ENCODE measurements at places on chromosomes 13 and 19.
A peak's percentile ranks its signal among the peaks of the same experiment; 100 is the strongest.

GRCh38 chr13:112065867-112066623 is 904 bp upstream of the SOX1 start:
- no peak for DNase-seq

DNA sequence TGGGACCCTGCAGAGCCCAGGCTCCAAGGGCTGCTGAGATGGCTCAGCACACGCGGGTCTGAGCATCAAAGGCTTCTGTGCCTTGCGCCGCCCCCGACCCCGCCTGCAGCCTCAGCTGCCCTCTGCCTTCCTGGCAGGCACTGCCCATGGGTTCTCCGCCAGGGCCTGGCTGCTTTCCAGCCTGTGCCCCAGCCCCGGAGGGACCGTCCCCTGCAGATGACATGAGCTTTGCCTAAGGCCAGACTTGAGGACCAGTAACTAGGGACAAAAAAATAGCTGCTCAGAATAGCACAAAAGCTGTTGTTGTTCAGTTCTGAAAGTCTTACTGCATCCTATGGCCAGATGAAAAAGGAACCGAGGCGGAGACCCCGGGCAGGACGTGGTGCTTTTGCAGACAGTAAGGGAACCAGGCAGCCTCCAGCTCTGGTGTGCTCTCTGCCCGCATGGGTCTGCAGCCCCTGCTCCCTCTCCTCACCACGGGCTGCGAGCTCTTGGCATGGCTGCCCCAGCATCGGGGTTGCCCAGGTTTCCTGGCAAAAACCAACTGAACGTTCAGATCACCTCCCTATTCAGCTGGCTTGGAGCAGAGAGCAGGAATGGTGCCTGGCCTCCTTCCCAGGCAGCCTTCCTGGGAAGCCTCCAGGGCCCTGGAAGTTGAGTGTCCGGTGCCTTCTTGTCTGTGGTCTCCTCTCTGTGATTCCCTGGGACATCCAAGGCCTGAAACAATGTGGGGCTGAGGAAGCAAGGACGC is 12.5 kb upstream of the CFAP97D2 start:
- DNase-seq, result no peak

DNA sequence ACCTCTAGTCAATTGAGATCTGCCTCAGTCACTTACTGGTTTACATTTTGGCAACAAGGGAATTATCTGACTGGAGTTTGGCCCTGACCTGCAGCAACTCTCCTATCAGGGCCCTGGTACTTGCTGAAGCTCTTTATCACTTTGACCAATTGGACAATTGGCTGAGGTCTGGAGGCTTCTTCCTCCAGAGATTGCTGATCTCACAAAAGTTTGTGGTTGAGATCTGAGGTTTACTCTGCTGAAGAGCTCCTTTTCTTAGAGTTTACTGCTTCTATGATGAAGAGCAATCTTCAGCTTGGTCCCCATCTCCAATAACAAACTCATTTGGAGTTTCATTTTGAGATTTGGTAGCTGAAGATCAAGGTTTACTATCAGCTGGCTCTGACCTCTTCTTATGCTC is 276.9 kb upstream of the SGCG start:
- DNase-seq, result no peak

GRCh38 chr13:51644654-51645053 is 60.4 kb downstream of the WDFY2 start:
- peak; percentile 66 for DNase-seq

GRCh38 chr13:42272115-42272803 is at the start of gene AKAP11:
AKAP11 (plus strand) TSS chr13:42272152; CDS start chr13:42286349, 14,197 bp downstream.
- DNase-seq, result peak; percentile 41

- no peak for DNase-seq
Measured at GRCh38 chr19:42199440-42200115, 17.9 kb downstream of the DEDD2 start.

- DNase-seq, result no peak
Measured at GRCh38 chr19:47492137-47492533, 8.1 kb upstream of the KPTN start.

DNA sequence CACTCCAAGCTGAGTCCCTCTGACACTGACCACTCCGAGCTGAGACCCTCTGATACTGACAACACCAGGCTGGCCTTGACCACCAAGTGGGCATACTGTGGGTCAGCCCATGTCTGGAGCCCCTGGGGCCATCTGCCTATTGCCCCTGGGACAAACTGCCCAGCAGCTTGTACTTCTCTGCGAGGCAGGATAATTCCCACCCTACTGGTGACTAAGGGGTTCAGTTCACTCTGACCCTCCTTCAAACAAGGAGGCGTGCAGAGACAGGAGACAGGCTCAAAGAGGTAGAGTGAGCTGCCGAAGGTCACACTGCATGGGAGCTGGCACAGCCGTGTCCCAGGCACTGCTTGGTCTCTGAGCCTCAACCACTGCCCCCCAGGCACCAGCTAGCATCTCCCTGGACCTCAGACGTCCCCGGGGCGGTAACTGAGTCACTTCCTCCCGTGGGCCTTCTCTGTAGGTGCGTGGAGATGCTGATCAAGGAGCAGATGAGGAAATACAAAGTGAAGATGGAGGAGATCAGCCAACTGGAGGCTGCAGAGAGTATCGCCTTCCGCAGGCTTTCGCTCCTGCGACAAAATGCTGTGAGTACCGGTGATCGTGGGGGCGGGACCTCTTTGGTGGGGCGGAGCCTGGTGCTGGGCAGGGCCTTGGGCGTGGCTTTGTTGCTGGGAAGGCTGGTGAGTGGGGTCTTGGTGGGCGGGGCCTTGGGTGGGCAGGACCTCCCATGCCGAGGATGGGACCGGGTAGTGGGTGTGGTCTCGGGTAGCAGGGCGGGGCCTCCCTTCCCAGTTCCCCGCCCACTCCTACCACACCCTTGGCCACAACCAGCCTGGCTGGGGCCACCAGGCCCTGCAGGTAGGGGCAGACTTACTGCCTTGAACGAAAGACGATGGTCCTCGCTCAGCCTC is 5.8 kb upstream of the USE1 start:
- peak; percentile 40 for DNase-seq

DNA sequence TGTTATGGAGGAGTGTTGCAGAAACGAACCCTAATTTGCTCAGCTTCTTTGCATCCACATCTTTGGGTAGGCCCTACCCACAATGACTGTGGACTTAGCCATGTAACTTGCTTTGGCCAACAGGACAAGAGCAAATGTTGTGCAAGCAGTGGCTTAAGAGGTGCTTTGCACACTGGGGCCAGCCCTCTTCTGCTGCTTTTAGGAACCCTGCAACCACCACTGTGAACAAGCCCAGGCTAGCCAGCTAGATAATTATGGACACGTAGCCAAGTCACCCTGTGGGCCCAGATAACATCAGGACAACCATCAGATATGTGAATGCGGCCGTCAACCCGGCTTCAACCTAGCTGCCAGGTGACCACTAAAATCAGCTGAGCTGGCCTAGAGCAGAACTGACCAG is 17.1 kb downstream of the C19orf47 start:
- peak; percentile 31 for DNase-seq

DNA sequence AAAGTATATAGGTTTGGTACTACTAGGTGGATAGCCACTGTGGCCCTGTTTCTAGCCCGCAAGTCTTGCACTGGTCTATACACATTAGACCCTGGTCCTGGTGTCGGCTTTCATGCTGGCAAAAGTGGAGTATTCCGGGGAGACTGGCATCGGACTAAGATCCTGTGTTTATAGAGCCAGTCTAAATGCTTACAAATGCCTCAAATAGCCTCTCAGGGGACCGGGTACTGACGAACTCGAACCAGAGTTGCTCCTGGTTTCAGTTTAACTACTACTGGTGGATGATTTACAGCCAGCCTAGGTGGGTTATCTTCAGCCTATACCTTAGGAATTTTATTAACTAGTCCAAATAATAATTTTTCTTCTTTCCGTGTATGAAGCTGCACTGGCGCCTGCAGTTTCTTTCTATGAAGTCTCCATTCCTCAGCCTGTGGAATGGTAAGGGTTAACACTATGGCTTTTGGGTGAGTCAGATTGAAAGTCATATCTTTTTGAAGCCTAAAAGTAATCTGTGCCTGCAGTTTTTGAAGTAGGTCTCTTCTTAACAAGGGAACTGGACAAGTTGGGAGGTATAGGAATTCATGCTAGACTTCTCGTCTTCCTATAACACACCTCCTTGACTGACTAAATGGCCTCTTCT is 51.3 kb downstream of the OR10H4 start:
- DNase-seq, result no peak

DNA sequence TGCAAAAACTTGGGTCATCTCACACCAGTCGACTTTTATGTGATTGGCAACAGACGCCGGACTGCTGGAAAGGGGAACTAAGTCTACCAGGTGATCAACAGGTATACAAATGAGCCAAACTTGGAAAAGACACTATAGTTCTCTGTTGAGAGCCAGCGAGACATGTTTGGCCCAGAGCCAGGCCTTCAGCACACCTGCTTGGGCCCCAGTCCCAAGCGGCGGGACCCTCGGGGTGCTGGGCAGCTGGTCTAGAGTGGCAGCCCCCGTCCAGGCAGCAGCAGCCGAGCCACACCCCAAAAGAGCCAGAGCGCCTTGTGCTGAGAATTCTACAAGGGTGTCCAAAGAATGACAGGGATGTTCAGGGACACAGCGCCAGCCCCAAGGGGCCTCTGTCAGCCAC is 28.0 kb downstream of the NAXD start:
- DNase-seq, result no peak

- DNase-seq, result peak; percentile 20
Measured at GRCh38 chr13:36251526-36251925, 37.2 kb upstream of the SOHLH2 start.

- DNase-seq, result peak; percentile 75
Measured at GRCh38 chr13:110944121-110944967, 29.5 kb upstream of the ANKRD10 start.

DNA sequence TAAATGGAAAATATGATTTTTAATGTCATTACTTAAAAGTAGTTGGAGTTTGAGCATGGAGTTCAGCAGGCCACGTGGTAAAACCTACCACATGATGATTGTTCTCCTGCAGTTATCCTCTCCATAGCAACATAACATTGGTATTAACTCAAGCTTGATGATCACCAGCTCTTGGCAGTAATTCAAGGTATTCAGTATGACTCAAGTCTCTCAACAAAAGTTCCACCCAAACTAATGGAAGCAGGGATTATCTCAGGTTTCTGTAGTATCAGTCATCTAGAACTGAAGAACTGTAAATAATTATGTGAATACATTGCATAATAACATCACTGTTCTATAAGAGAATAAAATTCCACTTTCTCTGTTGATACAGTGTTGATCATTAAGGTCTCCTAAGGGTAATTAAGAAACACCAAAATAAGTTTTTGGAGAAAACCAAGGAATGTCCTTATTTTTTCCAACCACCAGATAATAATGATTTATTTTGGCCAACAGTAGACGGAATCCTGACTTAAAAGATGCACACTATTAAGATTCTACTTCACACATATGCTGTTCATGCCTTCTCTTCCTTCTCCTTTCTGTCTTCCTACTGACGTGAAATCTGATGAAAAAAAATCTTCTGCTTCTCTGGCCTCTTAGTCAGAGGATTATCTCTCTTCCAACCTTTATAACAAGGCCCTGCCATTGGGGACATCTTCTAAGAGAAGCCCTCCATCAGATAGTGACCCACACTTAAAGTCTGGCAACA is 1092.3 kb downstream of the EFNB2 start:
- DNase-seq, result peak; percentile 100

GRCh38 chr13:110650436-110650835 is 35.1 kb downstream of the NAXD start:
- DNase-seq, result no peak

GRCh38 chr13:78161266-78161665 is 242.6 kb upstream of the EDNRB start:
- DNase-seq, result no peak

- DNase-seq, result no peak
Measured at GRCh38 chr13:66855131-66855530, 375.0 kb downstream of the PCDH9 start.

- no peak for DNase-seq
Measured at GRCh38 chr13:110155072-110155471, 151.9 kb downstream of the COL4A1 start.

GRCh38 chr19:42095142-42095813 is 19.3 kb downstream of the ZNF574 start:
- no peak for DNase-seq

DNA sequence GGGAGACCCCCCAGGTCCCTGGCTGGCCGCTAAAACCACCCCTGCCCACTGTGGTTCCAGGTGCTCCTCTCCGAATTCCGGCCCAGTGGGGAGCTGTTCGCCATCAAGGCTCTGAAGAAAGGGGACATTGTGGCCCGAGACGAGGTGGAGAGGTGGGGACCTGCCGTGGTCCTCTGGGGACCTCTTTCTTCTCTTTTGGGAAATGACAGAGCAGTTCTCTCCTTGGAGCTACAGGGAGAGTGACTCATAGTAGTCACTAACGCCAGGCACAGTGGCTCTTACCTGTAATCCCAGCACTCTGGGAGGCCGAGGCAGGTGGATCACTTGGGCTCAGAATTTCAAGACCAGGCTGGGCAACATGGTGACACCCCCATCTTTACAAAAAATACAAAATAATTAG is 7.3 kb downstream of the PTGER1 start:
- no peak for DNase-seq

- peak; percentile 95 for DNase-seq
Measured at GRCh38 chr13:104024416-104025170, 958.4 kb upstream of the SLC10A2 start.

GRCh38 chr13:93505104-93505952 is 278.7 kb downstream of the GPC6 start:
- peak; percentile 19 for DNase-seq

DNA sequence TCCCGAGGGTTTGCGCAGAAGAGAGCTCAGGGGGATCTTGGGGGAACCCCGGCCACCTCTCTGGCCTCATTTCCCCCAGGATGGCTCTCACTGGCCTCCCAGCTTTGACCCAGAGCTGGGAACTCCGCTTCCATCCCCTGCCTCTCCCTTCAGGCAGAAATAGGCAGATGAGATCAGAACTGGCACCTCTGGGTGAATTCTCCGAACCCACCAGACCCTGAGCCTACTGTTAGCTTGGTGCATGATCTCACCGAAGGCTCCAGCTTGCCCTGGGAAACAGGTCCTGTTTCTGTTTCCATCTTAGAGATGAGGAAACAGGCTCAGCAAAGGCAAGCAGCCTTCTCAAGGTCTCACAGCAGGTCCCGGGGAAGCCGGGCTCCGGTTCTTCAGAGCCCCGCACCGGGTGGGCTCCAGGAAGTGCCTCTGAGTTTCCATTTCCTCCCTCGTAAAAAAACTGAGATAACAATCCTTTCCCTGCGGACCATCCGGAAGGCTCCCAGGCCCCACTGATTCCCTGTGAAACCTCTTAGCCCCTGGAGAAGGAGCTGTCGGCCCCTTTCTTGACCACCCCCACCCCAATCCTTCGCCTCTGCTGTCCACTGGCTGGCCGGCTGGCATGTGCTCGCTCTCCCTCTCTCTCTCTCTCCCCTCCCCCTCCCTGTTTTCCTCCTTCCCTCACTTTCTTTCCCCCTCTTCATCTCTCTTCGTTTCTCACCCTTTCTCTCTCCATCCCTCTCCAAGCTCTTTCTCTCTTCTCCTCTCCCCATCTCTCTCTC is 2.1 kb downstream of the NECTIN2 start:
- DNase-seq, result peak; percentile 82

DNA sequence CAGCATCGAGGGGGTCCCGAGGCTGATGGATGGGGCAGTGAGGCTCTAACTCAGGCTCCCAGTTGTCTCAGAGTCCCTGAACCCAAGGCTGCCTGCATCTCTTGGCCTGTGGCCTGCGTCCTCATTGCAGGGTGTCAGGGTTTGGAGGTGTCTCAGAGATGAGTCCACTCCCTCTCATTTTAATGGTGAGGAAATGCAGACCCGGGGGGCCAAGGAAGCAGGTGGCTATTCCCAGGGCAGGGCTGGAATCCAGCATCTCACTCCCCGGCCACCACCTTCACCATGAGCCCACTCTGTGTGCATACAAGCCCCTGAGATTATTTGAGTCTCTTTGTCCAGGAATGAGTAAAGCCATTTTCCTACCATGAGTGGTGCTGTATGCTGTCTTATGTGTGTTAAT is 21.4 kb downstream of the TEX29 start:
- DNase-seq, result no peak

GRCh38 chr13:77716692-77717091 is 19.2 kb downstream of the SLAIN1 start:
- DNase-seq, result no peak
